ENCODE measurements at places on chromosomes 7 and 10. TPM values are rescaled to one million over a fixed set of nuclear protein-coding genes. Genes with fewer than 3 reads are reported as not detected.

DNA sequence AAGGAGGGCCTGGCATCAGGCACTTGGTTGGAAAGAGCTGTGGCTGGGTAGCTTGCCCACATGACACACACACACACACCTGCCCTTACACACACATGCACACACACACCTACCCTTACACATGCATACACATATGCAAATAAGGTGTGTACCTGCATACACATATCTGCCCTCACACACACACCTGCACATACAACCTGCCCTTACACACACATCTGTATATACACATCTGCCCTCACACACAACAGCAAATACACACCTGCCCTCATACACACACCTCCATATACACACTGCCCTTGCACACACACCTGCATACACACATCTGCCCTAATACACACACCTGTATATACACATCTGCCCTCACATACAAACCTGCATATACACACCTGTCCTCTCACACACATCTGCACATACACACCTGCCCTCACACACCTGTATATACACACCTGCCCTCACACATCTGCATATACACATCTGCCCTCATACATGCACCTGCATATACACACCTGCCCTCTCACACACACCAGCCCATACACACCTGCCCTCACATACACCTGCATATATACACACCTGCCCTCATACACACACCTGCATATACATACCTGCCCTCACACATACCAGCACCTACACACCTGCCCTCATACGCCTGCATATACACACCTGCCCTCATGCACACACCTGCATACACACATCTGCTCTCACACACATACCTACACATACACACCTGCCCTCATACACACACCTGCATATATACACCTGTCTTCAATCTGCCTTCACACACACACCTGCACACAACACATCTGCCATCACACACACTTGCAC is 82.9 kb downstream of the GRID1 start:
- DNase-seq = no peak

GRCh38 chr7:7202375-7202720 is 20.0 kb downstream of the C1GALT1 start:
- DNase-seq = no peak

DNA sequence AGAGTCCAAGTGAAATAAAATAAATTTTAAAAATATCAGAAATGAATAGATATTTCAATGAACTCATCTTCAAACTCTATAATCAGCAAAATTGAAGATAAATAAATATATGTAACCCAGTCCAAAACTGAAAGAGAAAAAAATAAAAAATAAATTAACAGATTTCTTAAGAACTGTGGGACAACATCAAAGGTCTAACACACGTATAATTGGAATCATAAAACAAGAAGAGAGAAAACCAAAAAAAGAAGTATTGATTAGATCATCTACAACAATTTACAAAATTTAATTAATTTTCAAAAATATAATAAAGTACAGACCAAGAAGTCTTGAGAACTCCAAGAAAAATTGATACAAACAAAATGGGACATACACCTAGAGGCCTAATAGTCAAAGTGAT is 625.8 kb upstream of the SORCS1 start:
- no peak for DNase-seq

GRCh38 chr10:104085801-104086400 is at the start of gene COL17A1:
Gene COL17A1, minus strand, starts transcription at chr10:104085880. Its CDS starts 5,207 bp downstream, at chr10:104080673.
- DNase-seq = peak; percentile 7

GRCh38 chr7:2938514-2939192 is 94.5 kb upstream of the GNA12 start:
- DNase-seq = no peak

DNA sequence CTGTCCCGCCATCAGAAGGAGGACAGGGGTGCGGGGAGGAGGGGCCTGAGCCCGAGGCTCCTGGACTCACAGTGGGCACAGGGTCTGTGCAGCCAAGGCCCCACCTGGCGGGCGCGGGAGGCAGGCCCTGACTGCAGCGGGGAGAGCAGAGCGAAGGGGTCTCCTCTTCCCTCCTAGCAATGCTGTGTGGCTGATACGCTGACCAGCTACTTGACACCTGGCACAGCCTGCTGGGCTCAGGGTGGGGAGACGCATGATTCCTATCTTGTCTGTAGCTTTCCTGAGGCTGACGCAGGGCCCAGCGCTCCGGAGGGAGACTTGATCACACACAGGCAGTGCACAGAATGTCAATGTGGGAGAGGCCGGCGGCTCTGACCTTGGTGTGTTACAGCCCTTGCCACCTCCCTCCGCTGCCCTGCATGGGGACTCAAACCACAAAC is 174.9 kb downstream of the ELFN1 start:
- no peak for DNase-seq

DNA sequence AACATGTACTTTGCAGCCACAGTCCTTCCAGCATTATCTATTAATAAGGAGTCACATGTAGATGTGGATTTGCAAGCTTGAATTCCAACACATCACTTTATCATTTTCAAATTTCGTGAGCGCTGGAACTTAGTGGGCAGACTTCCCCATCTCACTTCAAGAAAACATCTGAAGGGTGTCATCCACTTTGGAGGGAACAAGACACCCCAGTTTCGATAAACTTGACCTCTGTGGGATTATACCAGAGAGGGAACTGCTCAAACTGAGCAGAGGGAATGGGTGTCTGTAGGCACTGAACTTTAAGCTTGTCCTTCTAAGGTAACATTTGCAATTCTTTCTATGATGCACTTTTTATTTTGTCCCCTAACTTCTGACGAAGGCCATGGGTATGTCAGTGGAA is 27.5 kb downstream of the ADRB1 start:
- DNase-seq = no peak

- DNase-seq = no peak
Observed at GRCh38 chr10:124912101-124912886, 29.6 kb upstream of the ZRANB1 start.

DNA sequence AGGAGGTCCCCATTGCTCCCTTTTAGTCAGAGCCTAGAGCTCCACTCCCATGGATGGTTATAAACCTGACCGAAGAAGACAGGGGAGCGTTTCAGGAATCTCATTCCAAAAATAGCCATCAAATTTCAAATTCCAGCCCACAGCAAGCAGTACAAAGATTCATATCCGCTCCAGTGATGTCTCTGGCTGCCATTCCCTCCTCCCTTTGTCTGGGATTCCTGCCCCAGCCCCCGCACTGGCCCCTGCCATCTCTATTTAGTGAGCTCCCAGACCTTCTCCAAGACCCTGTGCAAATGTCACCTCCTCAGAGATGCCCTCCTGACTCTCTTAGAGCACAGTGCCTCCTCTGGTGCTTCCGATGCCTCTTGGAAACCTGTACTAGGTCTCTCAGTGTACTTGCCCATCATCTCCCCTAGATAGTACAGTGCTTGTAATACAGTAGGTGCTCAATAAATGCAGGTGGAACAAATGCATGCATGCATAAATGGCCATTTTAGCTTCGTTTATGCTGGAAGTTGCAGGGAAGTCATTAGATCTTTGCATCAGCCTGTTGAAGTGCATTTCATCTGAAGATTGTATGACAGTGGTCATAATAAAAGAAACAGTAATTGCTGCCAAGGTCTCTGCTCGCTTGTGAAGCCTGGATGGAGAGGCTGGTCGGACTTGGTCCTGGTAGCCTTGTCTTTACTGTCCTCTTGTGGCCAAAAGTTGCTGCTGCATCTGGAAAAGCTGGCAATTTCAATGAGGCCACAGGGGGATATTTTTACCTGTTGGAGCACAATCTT is 32.0 kb upstream of the HABP2 start:
- peak; percentile 55 for DNase-seq

- no peak for DNase-seq
Observed at GRCh38 chr7:101651112-101651511, 22.0 kb upstream of the MYL10 start.

- DNase-seq = peak; percentile 90
Observed at GRCh38 chr7:99143853-99144672, at the start of gene SMURF1. Gene SMURF1, minus strand, starts transcription at chr7:99144108. Its CDS starts 328 bp downstream, at chr7:99143780.

GRCh38 chr7:158061026-158061630 is 526.5 kb downstream of the PTPRN2 start:
- DNase-seq = no peak

- DNase-seq = no peak
Observed at GRCh38 chr10:79146611-79147130, 77.9 kb downstream of the ZMIZ1 start.

DNA sequence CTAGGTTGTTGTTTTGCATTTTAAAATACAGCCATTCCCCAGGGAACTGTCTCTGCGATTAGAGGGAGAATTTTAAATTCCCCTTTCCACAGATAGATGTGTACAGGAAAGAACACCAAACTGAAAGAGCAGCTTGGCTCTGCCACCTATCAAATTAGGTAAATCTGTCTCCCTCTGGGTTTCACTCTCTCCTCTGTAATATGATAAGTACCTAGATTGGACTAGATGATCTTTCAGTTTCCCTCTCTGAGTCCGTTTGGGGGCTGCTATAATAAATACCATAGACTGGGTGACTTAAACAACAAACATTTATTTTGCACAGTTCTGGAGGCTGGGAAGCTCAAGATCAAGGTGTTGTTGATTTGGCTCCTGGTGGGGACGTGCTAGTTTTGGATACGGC is 186.0 kb downstream of the KIF20B start:
- DNase-seq = no peak

DNA sequence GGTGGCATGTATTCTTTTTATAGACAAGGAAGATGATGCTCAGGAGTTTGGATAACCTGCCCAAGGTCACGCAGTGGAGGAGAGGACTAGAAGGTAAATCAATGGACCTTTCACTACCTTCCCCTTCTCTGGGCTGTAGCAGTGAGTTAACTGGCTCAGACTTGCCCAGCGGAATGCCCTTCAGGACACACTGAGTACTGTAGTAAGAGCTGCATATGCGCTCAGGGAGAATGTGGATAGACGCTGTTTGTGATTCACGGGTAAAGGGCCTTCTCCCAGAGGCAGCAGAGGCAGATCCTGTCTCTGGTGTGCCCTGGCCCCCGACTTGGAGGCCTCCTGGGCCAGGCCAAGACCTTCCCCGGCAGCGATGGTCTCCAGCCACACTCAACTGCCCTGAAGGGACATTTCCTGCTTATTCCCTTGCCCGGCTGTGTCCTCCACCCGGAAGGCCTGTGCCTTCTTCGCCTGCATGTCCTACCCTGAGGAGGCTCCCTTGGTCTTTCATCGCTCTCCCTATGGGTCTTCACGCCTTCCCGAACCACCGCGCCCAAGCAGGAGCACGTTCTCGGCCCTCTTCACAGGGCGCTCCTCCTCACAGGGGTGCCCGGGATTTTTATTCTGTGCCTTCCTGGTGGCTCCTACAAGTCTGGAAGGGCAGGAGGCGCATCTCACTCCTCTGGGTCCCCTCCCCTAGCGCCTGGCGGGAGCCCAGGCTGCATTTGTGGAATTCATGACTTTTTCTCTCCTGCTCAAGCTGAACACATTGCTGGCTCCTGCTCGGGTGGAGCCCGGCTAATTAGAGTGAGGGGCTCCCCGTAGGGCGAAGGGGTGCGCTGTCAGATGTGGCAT is 1.8 kb upstream of the IKZF1 start:
- no peak for DNase-seq

DNA sequence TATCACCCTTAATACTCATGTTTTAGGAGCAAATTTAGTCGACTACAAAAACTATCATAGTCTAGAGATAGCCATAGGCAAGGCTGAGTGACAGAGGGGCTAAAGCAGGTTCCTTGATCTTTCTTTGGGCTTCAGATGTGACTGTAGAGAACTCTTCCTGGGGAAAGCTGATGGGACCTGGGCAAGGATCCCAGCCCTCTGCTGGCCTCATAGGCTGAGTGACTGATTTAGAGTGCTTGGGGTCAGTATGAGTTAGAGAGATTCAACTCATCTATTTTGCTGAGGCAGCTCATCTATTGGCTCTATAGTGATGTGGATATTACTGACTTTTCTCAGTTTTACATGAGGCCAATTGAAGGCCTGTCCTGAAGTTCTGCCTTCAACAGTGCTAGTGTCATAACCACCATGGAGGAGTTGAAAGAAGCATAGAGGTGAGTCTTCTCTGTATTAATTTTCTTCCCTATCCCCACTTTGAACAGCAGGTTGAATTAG is 81.6 kb downstream of the SAMD9 start:
- no peak for DNase-seq

DNA sequence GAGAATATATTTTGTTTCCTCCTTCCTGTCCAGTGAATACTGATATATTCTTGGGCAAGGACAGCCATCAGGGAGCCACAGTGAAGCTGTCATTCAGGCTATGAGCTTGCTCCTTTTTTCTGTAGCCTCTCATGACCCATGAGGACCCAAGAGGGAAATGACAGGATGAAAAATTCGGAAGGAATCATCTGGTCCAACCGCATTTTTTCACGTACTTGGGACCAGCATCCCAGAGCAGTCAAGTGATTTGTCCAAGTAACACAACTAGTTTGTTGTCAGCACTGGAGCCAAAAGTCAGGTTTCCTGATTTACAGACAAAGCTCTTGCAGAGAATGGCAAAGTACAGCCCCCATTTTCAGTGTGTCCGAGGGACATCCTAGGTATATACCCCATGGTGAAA is 47.2 kb upstream of the AGBL3 start:
- DNase-seq = no peak

DNA sequence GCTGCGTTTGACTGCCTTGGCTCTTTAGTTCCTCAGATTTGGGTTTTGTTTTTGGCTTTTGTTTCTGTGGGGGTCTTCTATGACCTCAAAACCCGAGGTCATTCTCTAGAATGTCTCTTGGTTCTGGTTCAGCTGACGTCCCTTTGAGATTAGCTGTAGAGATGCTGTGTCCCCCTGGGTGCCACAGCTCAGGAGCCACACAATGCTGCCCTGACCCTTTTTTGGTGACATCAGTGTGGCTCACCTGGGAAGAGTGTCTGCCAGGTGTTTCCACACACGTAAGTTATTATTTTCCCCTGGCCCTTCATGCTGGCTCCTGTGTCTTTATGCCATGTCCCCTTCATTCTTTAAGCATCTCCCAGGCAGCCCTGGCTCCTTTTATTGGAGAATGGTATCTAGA is 89.8 kb upstream of the DDC start:
- no peak for DNase-seq

- DNase-seq = no peak
Observed at GRCh38 chr7:24975644-24976260, 4.2 kb downstream of the OSBPL3 start.

DNA sequence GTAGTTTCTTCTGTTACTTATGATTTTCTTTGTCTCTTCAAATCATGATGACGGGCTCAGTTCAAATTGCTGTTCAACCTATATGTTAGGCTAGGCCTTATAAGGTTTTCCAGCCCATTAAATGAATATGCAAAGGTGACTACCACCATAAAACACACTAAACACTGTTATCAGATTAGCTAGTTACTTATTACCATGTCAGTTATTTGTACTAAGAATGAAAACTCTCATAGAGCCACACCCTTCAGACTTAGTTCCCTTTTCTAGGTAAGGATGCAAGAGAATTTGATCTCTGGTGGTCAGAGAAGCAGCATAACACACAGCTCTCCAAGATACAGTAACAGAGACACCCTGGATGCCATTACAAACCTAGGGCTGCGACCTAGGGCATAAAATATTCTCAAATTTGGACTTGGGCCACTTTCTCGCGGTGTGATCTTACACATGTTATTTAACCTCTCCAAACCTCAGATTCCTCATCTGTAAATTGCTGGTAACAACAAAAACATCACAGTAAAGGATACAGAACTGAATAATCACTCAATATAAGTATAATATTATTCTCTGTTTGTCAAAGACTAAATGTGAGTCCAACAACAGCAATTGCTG is 35.6 kb downstream of the ANKMY2 start:
- no peak for DNase-seq

GRCh38 chr7:157875230-157876179 is 538.7 kb downstream of the DNAJB6 start:
- peak; percentile 38 for DNase-seq

- DNase-seq = no peak
Observed at GRCh38 chr7:83821866-83822265, 172.9 kb upstream of the SEMA3E start.

Gene SH2D4B
- total RNA-seq = 0.06 TPM

Gene RSU1
- total RNA-seq = 58.6 TPM

Gene CDC14C
- not detected for total RNA-seq

Gene TNS3
- 58.3 TPM for total RNA-seq

Gene COL13A1
- total RNA-seq = 19.5 TPM

Gene TUBAL3
- total RNA-seq = 0.23 TPM
